ENCODE measurements at places on chromosomes 2 and 18. TPM values are rescaled to one million over a fixed set of nuclear protein-coding genes. Genes with fewer than 3 reads are reported as not detected.

The VWC2L gene
- total RNA-seq, result not detected

The CD207 gene
- not detected for total RNA-seq

DNA sequence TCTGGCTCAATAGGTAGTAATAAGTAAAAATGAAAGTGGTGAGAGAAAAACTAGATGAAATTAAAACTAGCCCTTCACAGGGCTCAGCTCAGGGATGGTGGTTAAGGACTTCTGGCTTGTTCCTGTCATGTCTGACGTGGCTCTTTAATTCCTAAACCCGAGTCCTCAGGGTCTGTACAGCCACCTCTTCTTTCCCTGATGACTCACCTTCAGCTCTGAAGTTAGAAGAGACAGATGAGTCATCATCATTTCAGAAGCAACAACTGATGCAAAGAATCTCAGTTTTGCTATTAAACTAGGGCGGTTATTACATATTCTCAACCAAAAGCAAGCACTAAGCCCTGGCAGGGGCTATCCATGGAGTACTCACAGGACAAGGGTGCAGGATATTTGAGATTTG is 24.0 kb upstream of the ITGB6 start:
- no peak for DNase-seq

DNA sequence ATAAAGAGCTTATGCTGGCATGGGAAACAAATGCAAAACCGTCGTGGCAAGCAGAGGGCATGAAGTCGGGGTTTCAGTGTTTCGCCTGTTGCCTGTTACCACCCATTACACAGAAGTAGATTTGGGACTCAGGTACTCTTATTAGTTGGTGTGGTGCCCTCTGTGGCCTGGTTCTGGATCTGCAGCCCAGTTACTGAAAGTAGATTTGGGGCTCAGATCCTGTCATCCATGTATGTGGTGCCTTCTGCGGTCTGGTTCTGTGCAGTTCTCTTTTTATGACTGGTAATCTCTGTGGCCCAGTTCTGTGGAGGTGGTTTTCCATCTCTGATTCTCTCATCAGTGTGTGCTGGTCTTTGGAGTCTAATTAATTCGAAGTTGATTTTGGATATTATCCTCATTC is 45.2 kb downstream of the ADNP2 start:
- DNase-seq, result no peak

The R3HDM1 gene
- 27.1 TPM for total RNA-seq

DNA sequence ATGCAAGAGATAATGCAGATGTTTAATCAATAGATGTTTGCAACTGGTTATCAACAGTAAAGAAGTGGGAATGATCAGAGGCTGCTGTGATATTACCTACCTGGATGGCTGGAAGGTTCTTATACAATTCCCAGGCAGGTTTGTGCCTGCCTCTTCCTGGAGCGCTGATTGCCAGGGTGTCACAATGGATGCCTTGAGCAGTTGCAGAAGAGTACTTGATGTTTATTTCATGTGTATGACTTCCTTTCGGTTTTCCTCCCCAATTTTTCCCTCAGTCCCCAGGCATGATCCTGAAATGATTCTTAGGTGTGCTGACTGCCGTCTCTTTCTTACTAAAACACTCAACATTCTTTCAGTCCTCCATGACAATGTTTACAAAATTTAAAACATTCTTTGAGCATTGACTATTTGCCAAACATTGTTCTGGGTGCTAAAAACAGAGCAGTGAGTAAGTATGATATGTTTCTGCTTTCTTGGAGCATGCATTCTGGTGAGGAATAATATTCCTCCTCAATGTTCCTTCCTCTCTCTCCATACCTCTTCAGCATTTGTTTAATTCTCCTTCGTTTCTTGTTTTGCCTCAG is 416.6 kb upstream of the TRIB2 start:
- DNase-seq, result no peak

DNA sequence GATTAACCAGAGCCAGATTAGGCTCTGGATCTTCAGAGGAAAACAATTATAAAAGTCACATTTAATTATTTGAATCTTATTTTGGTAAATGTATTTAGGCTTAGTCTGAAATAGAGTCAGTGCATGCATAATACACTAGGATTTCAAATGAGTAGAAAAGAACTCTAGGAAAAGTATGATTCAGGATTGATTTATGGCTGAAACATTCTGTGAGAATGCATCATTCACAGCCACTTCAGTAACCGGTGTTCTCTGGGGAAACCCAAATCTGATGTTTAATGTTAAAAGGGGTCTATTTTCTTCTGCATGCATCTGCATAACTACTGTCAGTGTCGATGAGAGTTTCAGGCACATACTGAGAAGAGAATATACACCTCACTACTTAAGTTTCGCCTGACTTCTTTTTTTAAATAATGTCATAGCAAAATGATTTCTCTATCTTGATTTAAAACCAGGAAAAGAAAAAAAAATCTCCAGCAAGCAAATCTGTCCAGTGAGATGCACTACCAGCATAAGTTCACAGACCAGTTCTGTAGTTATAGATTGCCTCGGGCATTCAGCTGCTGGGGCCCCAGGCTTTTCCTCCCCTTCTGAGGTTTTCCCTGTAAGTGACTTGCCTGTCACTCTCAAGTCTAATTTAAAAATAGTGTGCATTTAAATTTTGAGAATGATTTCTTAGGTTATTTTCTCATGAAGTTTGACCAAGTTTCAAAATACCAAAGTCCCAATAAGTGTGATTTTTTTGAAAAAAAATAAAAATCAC is 501.5 kb downstream of the NR4A2 start:
- no peak for DNase-seq

The SPAST gene
- total RNA-seq, result 15.2 TPM

- DNase-seq, result no peak
Observed at GRCh38 chr2:118968961-118969733, 27.2 kb downstream of the MARCO start.

DNA sequence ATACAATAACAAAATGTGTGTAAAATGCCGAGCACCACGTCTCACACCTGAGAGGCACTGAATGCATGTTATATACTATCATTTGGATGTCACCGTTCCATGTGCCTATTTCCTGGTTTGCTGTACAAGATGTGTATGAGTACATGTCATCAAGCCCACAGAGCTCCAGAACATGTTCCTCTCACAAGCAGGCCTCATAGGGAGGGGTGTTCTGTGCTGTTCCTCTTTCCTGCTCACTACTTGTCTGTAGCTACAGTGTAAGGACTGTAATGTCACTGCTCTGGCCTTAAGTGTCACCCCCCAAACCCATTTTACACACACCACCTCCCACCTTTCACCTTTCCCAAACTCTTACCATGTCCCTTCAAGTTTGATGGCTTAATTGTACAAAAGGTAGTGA is 1.8 kb downstream of the AFF3 start:
- no peak for DNase-seq

GRCh38 chr2:135317375-135317774 is 213.6 kb downstream of the ZRANB3 start:
- DNase-seq, result no peak

DNA sequence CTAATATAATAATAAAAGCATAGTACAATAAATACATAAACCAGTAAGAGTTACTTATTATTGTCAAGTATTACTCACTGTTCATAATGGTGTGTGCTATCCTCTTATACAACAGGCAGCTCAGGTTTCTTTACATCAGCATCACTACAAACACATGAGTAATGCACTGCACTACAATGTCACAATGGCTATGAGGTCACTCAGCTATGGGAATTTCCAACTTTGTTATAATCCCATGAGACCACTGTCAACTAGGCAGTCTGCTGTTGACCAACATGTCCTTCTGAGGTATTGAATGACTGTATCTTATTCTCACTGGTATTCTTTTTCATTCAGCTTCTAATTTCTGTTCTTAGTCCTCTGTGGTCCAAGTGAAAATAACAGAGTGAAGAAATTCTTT is 250.4 kb upstream of the DSEL start:
- no peak for DNase-seq

DNA sequence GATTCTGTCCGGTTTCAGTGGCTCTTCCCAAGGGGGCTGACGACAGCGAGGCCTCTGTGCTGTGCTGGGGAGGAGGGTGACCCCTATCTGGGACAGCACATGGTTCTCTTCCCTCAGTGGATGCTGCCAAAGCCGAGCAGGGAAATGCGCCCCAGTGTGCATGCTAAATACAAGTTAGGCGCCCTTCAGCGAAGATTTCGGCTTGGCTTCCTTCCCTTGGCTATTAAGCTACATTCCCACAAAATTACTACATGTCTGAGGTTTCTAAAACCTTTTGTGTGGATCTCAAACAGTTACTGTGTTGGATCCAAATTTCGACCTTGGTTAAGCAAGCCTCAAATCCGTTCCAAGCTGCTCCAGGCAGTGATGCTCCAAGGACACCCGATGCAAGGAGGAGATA is 440.3 kb downstream of the NRXN1 start:
- no peak for DNase-seq

The FAP gene
- total RNA-seq, result 6.0 TPM

- DNase-seq, result no peak
Observed at GRCh38 chr2:234272069-234272850, 221.8 kb downstream of the SPP2 start.

All from adrenal gland (tissue), 19 donors.